ENCODE measurements at places on chromosomes 16 and 17. TPM values are rescaled to one million over a fixed set of nuclear protein-coding genes. Genes with fewer than 3 reads are reported as not detected.

DNA sequence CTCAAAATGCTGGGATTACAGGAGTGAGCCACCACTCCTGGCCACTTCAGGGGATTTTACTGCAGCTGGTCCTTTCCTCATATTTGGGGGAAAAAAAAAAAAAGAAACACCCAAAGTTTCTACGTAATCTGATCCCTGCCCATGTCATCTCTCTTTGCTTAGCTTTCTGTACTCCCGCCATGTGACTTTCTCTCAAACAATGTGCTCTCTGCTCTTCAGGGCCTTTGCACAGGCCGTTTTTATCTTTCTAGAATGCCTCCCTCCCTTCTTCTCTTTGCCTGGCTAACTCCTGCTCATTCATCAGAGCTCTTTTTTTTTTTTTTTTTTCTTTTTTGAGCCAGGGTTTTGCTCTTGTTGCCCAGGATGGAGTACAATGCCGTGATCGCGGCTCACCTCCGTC lies 4.9 kb upstream of the HDAC5 start:
- no peak for DNase-seq

- no peak for DNase-seq
Measured at GRCh38 chr17:16977932-16978331, 6.0 kb upstream of the TNFRSF13B start.

GRCh38 chr17:15884731-15885130 lies 60.2 kb upstream of the ADORA2B start:
- DNase-seq, result no peak

DNA sequence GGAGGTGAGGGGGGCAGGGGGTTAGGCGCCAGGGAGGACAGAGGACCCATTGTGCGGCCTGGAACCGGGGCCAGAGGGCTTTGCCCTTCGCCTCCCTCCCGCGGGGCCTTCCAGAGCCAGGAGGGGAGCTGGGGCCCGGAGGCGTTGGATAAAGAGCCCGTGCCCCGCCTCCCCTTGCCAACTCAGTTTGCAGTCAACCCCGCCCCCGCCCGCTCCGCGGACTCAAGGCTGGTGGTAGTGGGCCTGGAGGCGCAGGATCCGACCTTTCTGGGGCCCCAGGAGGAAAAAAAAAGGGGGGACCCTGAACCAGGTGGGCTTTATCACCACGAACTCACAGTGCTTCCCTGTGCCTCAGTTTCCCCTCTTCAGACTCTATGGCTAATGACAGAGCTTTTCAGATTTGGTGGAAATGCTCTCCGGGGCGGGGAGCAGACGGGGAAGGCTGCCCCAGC lies 2.0 kb upstream of the SPHK1 start:
- peak; percentile 48 for DNase-seq

- DNase-seq, result peak; percentile 18
Measured at GRCh38 chr16:27246439-27246838, 22.1 kb downstream of the NSMCE1 start.

The ZNF785 gene
- total RNA-seq, result 4.5 TPM

The NUP88 gene
- 61.6 TPM for total RNA-seq

DNA sequence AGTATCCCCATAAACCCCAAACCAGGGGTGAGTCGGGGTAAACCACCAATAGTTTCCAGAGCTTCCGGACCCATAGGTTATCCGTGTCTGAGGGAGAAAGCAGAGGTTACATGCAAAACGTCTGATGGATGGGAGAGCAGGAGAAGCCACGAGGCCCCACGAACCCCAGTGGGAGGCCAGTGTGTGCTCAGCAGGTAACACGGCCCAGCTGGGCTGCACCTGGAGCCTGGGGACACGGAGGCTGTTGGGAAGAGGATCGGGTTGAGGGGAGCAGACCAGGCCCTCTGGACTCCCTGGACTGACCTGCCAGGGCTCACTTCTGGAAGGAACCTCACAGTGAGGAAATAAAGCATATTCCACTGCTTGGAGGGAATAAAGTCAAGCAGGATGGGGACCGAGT lies 78.1 kb downstream of the SEC14L1 start:
- no peak for DNase-seq

DNA sequence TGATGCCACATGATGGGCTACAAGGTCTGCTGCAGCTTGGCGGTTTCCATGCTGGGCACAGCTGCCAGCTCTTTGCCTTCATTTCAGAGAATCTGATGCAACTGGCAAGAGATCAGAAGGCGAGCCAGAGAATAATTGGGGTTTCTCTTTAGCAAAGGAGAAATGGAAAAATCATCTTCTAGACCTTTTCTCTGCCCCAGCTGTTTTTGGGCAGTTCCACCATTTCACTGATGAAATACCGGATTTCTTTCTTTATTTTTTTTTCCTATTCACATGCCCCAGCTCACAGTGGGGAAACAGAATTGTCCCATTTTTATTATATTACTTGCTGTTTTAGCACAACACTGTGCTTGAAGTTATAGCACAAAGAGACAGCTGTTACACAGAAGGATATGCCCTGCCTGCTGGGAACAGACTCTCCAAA lies 439.3 kb upstream of the GOT2 start:
- DNase-seq, result no peak

The HSBP1 gene
- total RNA-seq, result 20.2 TPM

- no peak for DNase-seq
Measured at GRCh38 chr17:46877466-46877865, 26.1 kb downstream of the WNT9B start.

- DNase-seq, result no peak
Measured at GRCh38 chr17:4935650-4936049, 3.6 kb downstream of the GP1BA start.
